ENCODE measurements at places on chromosomes 16 and 17.

GRCh38 chr16:55033225-55034156, 102.8 kb downstream of the IRX5 start:
- DNase-seq = no peak

GRCh38 chr16:67560827-67561342, 1.4 kb upstream of the CTCF start:
- DNase-seq = no peak

GRCh38 chr16:70348991-70349390, 2.3 kb downstream of the DDX19A start:
- no peak for DNase-seq

- no peak for DNase-seq
Observed at GRCh38 chr16:1150511-1150982, 2.4 kb upstream of the CACNA1H start.

DNA sequence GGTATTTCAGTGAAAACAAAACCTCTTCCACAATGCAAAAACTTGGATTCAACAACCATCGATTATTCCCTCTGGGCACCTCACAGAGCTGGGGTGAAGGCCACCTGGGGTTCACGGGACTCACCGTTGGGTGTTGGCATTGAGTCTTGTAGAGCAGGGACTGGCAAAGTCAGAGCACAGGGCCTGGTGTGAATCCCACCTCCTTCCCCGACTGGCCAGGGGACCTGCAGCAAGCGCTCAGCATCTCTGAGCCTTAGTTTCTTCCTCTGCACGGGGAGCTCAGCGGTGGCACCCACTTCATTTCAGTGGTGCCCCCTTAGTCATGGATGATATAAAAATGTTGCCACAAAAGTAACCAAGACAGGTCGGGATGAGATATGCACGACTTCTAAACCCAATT, 100.4 kb downstream of the METRNL start:
- no peak for DNase-seq

DNA sequence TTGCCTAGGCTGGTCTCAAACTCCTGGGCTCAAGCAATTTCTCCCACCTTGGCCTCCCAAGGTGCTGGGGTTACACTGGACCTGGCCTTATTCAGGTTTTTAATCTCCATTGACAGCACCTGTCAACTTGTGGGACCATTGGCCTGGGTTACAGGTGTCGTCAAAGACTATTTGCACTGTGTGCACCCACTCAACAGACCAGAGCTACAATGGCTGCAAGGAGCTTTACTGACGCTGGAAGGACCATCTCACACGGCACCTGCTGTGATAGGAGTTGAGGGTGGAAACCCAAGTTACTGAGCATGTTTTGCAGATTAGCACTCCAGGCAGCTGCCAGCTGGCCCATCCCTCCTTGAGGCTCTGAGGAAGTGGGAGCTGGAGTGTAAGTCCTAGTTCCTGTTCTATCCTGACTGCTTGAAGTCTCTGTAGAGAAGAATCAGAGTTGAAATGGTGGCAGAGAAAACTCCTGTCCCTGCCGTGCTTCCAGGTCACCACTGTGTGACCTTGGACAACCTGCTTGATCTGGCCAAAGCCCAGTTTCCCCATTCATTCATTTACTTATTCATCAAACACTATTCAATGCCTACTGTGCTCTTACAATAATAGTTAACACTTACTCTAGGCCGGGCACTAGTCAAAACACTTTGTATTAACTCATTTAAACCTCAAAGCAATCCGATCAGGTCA, 42.4 kb upstream of the LONP2 start:
- no peak for DNase-seq

- no peak for DNase-seq
Observed at GRCh38 chr16:16989368-16989767, 481.4 kb downstream of the XYLT1 start.

DNA sequence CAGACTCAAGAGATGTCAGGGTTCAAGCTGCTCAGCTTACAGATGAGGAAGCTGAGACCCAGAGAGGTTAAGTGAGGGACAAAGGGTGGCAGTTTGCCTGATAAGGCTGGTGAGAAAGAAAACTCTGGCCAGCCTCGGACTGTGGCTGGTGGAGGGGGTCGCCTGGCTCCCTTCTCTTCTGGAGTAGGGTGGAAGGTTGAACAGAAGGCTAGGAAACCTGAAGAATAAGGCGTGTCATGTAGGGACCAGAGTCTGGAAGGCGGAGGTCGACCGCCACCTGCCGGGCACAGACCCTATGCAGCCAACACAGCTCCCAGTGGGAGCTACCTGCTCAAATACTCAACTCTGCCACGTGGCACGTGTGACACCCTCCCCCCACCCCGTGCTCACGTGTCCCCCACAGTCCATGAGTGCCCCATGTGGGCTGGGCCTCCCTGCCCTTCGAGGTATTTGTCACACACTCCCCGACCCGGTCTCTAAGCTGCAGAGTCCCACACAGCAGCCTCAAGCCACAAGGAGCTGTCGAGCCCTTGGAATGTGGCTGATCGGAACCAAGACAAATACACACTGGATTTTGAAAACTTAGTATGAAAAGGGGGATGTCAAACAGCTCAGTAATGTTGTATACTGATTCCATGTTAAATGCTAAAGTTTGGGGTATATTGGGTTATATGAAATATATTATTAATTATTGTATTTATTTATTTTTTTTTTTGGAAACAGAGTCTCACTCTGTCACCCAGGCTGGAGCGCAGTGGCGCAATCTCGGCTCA, 11.8 kb downstream of the HID1 start:
- no peak for DNase-seq

DNA sequence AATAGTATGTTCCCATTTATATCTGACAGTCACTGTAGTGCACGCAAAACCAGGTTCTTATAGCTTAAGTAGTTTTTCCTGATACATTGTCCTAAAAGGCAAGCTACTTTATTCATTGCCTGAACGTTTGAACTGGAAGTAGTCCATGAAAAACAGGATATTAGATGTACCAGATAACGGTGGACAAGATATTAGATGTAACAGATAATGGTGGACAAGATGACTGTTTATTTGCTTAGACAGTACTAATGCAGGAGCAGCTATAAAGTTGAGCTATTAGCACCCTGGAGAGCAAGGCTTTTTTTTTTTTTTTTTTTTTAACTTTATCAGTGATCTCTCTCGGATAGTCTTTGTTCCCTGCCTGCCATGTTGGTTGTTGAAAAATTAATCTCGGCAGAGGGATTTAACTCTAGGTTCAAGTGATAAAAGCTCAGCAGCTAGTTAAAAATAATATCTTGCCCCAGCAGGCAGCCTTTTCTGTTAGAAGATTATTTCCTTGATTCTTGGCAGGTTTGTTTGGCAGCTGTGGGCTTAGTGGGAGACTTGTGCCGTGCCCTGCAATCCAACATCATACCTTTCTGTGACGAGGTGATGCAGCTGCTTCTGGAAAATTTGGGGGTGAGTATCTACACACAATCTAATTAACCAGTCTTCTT, 17.3 kb upstream of the TBKBP1 start:
- DNase-seq = no peak

GRCh38 chr17:48486557-48486956, 44.3 kb downstream of the HOXB1 start:
- no peak for DNase-seq

DNA sequence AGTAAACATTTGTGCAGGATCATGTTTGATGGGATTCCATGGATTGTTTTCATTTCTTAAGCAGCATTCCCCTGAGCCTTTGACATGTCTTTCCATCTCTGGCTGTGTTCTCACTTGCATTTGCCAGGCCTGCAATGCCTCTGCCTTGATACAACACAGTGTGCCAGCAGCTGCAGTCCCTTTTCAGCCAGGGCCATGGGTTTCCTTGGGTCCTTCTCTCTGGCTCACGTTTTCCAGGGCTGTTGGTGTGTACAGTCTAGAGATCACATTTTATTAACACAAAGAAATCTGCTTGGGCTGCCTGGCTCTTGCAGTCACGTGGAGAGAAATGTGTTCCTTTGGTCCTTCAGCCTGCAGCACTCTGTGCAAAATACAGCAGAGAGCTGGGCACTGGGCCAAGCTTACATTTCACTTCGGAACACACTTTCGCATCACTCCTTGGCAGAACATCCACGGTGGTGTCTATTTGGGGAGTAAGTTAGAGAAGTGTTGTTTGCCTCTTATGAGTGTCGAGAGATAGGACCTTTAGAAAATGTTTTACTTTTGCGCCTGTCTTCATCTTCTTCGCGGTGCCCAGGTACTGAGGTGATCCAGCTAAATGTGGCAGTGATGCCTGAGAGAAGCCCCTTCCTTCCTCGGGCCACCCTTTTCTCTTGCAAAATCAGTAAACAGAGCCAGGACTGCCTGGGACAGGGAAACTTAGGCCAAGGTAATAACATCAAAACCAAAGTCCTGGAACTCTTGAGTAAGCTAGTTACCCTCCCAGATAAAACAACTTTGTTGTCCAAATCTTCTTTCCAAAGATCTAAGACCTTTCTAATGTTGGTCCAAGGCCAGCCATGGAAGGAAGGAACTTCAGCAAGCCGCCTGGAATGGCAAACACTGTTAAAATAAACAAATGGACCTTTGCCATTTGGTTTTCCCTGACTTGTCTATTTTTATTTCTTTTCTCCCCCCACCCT, 20.9 kb downstream of the HLF start:
- DNase-seq = no peak

GRCh38 chr17:9131371-9131770, 110.1 kb downstream of the NTN1 start:
- DNase-seq = no peak

GRCh38 chr17:10727192-10727591, 2.6 kb downstream of the TMEM220 start:
- no peak for DNase-seq

DNA sequence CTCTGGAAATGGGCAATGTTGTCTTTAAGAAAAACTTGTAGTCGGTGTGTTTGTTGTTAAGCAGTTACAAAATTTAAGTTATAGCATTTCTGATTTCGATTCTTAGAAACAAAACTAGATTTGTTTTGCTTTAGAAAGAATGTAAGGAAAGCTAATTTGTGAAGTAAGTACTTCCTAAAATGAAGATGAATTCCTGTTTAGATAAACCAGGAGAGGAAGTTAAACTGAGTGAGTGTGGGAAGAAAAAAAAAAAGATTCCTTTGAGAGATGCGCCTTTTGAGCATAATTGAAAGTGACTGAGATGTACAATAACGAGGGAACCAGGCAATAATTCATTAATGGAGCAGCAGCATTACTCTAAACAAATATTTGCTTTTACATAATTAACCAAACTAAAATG, 52.4 kb upstream of the ALOX12 start:
- DNase-seq = no peak

- DNase-seq = no peak
Observed at GRCh38 chr17:48970224-48970623, 1.8 kb upstream of the GIP start.

DNA sequence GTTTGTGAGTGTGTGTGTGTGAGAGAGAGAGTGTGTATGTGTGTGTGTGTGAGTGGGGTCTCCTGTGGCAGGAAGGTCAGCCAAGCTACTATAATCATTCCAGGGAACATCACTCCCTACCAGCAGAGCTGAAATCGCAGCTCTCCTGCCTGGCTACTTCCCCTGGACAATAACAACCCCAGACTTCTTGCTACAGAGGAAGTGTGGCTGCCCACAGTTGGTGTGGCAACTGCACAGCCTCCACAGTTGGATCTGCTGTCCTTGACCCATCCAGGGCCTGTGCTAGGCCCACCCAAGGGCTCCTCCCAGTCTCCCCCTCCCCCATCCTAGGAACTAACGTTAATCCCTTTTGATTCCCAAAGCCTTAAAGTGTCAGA, 1.5 kb downstream of the SLC13A5 start:
- DNase-seq = no peak

- DNase-seq = no peak
Observed at GRCh38 chr17:71922439-71922838, 198.4 kb upstream of the SOX9 start.

DNA sequence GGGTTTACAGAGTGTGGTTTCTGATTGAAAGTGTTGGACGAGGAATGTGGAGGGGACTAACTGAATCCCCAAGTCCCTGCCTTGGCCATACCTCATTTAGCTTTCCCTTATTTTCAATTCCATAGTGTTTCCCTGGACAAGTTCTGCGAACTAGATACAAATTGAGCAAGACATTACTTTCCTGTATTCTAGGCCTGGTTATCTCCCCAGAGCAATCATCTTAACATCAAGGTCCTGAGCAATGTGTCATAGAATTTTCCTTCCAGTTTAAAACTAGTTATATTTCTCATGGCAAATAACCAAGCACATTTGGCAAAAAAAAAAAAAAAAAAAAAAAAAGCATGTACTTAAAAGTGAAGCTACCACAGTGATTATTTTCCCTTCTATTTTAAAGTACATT, 330.1 kb downstream of the CDH11 start:
- DNase-seq = no peak

- DNase-seq = no peak
Observed at GRCh38 chr17:28904800-28905199, 1.9 kb upstream of the DHRS13 start.

DNA sequence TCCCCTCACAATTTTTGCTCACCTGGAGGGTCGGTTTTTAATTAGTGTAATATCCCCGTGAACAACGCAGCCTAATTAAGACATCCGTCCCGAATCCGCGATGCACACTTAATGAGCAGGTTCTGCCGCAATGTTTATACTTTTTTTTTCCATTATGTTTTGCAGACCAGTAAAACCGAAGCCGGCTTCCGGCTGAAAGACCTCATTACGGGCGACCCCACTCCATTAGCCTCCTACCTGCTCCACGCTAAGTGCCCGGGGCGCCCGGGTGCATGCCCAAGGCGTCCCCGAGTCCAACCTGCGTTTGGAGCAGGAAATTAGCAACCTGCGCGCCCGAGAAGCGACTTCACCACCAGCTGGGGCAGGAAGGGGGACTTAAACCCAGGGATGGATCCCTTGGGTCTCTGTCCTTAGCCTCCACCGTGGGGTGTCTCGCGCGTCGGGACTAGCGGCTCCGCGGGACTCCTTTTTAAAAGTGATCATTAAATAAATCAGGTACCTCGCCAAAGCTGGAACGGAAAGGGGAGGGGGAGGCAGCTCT, 1.7 kb downstream of the RBFOX3 start:
- no peak for DNase-seq

DNA sequence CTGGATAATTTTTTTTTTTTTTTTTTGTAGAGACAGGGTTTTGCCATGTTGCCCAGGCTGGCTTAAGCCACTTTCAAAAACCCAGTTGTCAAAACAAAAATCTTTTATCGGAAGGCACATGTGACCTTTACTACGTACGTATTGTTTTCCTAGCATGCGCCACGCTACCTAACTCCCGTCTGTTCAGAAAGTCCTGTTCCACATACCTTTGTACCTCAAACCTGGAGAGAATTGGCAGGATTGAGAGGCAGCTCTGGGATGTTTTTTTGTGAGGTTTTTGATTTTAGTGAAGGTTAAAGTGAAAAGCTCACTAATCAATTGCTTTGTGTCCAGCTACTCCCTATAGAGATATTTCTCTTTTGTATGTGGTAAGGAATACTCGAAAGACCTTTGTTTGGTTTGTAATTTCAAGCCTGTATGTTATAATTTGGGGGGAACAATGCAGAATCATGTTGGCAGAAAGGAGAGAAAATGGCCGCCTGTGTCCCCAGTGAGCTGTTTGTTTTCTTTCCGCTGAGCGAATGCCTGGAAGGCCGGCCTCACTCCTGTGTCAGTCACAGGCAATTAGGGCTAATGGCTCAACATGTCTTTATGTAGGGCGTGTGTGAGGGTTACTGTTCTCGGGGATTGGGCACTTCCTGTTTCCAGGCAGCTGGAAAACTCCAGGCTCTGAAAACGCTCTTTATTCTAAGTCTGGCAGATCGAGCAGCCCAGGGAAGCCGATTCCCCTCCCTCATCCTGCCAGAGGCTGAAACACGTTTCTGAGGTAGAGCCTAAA, 60.8 kb upstream of the CLEC18A start:
- DNase-seq = no peak

GRCh38 chr17:33013596-33014375, 22.1 kb downstream of the SPACA3 start:
- DNase-seq = no peak
